Uterus (tissue), 4 donors: ENCODE measurements at places on chromosomes 1 and 21.

GRCh38 chr21:34834852-34835501 is 166.2 kb downstream of the CLIC6 start:
- no peak for DNase-seq

DNA sequence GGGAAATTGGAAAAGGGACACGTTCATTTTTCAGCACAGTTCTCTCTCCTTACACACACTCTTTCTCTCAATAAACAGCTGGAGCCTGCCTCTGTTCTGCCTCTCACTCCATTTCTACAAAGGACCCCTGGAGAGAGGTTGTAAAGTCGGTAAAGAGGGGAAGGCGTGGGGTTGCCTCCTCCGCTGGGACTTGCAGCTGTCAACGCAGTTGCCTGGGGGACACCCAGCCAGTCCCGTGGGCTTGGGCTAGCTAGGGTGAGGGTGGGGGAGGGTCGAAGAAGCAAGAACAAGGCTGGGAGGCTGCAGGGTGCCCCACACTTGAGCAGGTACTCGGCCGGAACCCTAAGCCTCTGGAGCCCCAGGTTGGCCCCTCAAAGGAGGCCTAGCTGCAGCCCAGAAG is 27.6 kb downstream of the C1orf216 start:
- no peak for DNase-seq

GRCh38 chr1:77031106-77031662 is 163.9 kb downstream of the ST6GALNAC5 start:
- DNase-seq: no peak

GRCh38 chr1:11414926-11415538 is 63.9 kb upstream of the DISP3 start:
- no peak for DNase-seq

DNA sequence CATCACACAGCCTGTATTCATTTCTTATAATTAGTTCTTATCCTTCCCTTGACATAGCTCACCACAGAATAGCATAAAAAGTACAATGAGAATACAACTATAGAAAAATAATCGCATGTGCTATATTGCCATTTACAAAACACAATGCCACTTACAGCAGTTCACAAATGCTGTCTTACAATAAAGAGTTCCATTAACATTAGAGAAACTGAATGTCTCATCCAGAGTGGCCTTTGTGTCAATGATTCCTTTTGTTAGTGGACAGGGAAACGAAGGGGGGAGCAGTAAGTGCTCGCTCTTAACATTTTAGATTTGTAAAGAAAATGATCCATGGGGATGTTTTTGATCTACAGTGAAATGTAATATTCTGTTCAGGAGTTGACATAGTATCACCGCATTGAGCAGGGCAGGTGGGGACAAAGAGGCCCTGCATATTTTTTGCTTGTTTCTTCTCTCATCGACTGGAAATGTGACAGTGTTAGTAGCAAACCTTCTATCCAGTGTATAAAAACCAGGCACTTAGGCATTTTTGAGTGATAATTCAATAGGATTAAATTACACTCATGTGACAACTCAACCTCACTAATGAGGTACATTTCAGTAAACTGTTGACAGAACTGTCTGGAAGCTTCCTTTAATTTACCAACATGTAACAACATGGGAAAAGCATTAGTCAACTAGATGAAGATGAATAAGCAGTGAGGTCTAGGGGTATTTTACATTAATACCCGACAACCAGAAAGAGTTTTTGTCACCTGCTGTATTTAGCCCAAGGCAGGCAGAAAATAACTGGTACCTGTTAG is 35.6 kb upstream of the RRP15 start:
- no peak for DNase-seq

DNA sequence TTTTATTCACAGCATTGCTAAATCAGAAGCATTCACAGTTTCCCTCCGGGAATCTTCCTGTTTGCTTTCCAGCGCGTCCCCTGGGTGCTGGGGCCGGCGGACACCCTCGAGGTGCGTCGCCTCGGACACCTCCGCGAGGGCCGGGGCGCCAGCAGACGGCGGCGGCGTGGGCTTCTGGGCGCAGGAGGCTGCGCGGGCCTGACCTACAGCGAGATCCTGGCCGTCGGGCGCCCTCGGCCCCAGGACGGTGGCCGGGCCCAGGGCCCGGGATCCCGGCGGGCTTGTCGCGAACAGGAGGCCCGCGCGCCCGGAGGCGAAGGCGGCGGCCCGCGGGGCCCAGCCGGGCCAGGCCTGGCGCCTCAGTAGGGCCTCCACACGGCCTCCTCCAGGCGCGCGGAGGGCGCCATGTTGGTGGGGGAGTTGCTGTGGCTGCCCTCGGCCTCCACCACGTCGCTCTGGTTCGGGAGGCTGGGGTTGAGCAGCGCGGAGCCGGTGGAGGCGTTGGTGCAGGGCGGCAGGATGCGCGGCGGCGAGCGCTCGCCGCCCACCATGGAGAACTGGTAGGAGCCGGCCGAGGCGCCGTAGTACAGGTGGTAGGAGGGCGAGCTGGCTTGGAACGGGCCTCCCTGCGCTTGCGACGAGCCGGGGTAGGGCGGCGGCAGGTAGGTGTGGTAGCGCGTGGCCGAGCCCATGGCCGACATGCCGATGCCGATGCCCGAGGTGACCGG is 123.1 kb downstream of the CLIC6 start:
- no peak for DNase-seq

DNA sequence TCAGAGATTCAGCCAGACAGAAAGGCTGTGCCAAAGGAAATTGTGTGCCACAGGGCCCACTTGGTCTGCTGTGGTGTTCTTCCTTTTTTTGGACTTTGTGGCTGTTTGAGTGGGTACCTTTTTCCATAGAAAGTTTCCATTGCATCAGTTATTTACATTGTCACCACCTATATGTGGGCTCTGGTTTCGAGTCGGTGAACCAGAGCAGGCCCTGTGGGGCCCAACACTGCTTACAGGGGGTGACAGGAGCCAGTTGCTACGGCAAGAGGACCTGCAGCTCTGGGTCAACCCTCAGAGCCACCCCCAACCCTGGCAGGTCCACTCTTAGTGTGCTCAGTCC is 157.0 kb upstream of the EDN2 start:
- no peak for DNase-seq

GRCh38 chr1:205596876-205597275 is 34.9 kb downstream of the ELK4 start:
- no peak for DNase-seq

GRCh38 chr21:24110846-24111245 is 1496.4 kb downstream of the MRPL39 start:
- DNase-seq: no peak

GRCh38 chr1:34418166-34418565 is 241.5 kb downstream of the C1orf94 start:
- no peak for DNase-seq

DNA sequence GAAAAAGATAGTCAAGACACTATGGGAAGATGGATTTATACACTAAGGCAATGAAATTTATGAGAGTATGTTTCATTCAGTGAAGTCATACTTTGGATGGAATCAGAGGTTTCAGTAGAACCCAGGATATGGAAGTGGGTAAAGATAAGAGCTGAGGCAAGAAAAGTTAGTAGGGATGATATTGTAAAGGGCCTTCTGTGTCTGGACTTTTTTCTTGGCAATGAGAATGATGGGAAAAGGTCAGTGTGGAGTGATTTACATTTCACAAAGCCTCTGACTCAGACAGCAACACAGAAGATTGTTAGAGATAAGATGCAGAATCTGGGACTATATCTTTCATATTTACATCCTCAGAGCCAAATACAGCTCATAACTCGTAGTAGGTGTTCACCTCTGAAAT is 32.1 kb downstream of the SH3BGR start:
- DNase-seq: no peak

- no peak for DNase-seq
Measured at GRCh38 chr1:153000294-153000693, 1.3 kb upstream of the SPRR3 start.

DNA sequence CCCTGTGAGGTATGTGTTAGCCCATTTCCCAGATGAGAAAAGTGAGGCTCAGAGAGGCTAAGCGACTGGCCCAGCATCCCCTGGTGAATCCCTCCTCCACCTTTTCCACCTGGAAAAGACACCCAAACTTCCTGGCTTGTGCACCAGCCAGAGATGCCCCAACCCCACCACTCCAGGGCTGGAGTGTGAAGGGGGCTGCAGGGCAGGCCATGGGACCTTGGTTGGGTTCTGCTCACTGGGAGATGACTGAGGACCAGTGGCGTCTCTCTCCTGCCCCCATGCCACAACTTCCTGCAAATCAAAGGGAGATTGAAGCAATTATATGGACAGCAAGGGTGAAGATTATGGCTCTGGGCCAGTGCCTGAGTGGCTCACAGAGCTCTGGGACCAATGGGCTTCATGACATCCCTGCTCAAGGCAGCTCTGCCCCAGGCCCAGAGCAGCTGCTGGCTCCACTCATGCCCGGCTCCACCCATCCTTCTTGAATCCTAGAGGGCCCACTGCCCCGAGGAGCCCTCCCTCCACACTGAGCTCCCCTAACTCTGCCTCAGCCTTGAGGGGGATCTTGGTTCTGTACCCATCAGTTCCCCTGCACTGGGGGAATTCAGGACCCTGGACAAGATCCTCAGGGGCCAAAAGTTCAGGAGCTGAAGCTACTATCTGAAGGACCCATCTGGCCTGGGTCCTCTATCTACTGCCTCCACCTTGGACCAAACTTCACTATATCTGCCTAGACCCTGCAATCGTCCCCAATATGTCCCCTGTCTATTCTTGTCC is 416.9 kb downstream of the PTPRU start:
- no peak for DNase-seq

- DNase-seq: no peak
Measured at GRCh38 chr21:44085491-44086321, 21.5 kb upstream of the PWP2 start.

DNA sequence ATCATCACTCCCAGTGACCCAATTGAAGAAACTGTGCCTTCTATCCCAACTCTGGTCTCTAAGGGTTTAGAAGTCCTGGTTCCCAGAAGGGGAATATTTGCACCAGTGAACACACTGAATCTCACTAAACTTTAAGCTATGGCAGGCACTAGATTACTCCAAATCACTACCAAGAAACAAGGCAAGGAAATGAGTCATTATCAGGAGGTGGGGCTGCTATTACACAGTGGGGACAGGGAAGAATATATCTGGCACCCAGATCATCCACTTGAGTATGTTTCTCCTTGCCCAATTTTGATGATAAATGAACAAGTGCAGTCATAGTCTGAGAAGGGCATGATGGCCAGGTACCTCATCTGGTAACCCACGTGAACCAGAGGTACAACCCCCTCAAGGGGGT is 7.0 kb downstream of the MRPL9 start:
- no peak for DNase-seq

GRCh38 chr1:30680429-30680828 is 43.0 kb downstream of the MATN1 start:
- DNase-seq: no peak

GRCh38 chr1:231591466-231591865 is 35.1 kb upstream of the DISC1 start:
- no peak for DNase-seq

- DNase-seq: no peak
Measured at GRCh38 chr1:121413821-121414220, 229.0 kb downstream of the SRGAP2C start.

- no peak for DNase-seq
Measured at GRCh38 chr1:206694171-206695124, 9.7 kb downstream of the MAPKAPK2 start.

GRCh38 chr1:60971330-60971729 is 111.0 kb upstream of the NFIA start:
- DNase-seq: no peak
